ENCODE measurements at places on chromosomes 7 and 10.

DNA sequence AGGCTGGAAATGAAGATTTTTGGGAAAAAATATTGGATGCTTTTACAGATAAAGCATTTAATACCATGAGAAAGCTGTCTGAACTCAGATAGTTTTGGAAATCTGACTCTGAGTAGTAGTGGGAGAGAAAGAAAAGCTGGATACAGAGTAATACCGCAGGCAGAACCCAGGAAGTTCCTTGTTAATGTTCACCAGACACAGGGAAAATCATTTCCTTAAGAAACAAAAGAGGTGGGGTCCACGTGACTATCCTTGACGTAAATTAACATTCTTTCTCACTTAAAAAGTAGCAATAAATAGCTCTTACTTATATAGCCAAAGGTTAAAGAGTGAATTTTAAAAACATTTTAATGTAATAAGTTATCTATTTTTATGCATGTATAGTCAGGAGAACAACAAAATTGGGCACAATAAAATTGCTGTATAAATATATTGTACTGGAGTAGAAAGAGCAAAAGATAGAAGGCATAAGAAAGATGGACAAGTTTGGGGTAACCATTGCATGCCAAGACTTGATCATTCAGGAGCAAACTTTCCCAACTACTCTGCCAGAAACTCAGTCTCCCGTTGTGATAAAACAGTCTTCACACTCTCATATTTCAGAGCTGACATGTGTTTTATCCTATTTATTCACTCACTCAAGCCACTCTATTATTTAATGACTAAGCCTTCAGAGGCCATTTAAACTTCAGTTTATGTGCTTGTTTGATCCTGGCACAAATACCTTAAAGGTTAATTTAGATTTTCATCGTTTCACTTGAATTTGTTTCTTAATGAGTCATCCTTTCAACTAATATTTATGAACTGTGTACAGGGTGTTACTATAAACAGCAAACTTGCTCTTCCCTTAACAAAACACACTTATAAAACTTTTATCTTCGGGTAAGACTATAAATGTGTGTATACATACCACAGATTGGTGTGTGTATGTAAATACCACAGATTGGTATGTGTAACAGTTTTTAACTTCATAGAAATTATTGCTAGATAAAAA lies 143.1 kb downstream of the GNAI1 start:
- no peak for DNase-seq

DNA sequence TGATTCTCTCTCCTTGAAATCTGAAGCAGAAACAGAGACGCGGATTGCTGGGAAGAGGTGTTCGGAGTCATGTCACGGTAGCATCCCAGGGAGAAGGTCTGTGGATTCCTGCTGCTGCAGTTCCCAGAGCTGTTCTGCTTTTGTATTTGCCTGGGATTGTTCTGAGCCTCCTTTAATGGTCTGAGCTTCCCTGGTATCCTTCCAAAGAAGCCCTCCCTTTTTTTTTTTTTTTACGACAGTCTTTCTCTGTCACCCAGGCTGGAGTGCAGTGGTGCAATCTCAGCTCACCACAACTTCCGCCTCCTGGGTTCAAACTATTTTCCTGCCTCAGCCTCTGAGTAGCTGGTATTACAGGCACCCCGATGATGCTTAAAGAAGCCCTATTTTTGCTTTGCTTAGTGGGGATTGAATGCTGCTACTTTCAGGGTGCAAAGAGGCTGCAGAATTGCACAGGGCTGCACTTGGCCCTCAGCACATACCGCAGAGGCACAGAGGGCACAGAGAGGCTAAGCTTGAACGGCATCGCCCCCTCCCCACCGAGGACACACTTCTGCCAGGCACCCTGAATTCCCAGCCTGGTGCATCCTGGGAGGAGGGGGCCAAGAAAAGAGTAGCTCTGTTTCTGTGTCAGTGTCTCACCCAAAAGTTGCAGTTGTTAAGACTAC lies 208.6 kb upstream of the GALNT17 start:
- no peak for DNase-seq

DNA sequence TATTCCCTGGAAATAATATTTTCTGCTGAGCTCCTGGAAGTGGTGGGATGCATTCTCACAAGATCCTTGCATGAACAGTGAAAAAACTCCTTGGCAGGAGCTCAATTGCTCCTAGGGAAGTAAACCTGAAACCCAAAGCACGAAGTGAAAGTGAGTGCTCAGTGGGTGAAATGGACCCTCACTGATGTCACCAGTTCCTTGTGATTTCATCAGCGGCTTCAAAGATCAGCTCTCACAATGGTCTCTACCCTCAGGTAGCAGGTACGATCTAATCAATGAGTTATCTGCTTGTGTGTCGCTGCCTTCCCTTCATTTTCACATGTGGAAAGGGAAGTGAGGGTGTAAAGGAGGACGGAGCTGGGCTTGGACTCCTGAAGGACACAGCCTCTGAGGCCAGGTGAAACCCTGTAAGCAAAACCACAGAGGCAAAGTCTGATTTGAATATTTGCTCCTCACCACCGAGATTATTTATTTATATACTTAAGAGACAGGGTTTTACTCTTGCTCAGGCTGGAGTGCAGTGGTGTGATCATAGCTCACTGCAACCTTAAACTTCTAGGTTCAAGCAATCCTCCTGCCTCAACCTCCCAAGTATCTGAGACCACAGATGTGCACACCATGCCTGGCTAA lies 255.4 kb upstream of the LYZL1 start:
- no peak for DNase-seq

GRCh38 chr10:93554760-93555432 lies 11.6 kb upstream of the FFAR4 start:
- DNase-seq, result peak; percentile 58

DNA sequence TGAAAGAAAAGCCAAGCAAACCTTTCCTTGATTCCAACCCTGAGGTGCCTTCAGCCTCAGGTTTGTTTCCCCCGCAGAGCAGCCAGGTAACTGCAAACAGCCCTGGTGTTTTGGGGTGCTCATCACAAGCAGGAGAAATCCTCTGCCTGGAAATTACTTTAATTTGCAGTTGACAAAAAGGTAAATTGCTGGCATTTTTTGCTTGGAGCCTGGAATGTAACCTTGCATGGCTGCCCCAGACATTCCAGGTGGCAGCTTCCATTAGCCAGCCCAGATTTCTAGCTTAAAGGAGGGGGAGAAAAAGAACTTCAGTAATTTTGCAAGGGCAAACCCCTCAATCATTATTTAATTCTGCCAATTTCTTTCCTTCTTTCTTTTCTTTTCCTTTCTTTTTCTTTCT lies 194.4 kb downstream of the MYOF start:
- DNase-seq, result no peak

- DNase-seq, result no peak
These were observed 70.2 kb downstream of the GRB10 start for GRCh38 chr7:50712252-50713122.

GRCh38 chr7:7884855-7885254 lies 83.7 kb upstream of the GLCCI1 start:
- no peak for DNase-seq

GRCh38 chr10:98134117-98134430 lies 383 bp upstream of the R3HCC1L start:
- DNase-seq, result no peak

- DNase-seq, result no peak
These were observed 68.2 kb upstream of the LRGUK start for GRCh38 chr7:134058980-134059379.

- DNase-seq, result no peak
These were observed 831.1 kb upstream of the C7orf33 start for GRCh38 chr7:147759327-147759943.

Data from activated CD4-positive, alpha-beta T cell treated with anti-CD3 and anti-CD28 coated beads, Interleukin-10, Interleukin-2, amounts not matched to agents 100 ng/mL and 50 ng/mL, durations not matched to agents 16 hours and 8 hours (primary cell).